ENCODE measurements at places on chromosomes 12 and 14. TPM values are rescaled to one million over a fixed set of nuclear protein-coding genes. Genes with fewer than 3 reads are reported as not detected.

Gene GDF3
- total RNA-seq, result not detected

Gene COCH
- total RNA-seq, result 0.30 TPM

Gene PLEKHD1
- total RNA-seq, result 0.24 TPM

Gene SLC17A8
- total RNA-seq, result 1.1 TPM

Gene SCN8A
- 6.7 TPM for total RNA-seq

Gene MYF5
- total RNA-seq, result not detected

Gene ANO2
- total RNA-seq, result 0.59 TPM

Gene PRH2
- not detected for total RNA-seq

Gene LRCOL1
- 1.5 TPM for total RNA-seq

Gene CFAP54
- total RNA-seq, result 5.2 TPM

Gene CEP170B
- 1.2 TPM for total RNA-seq

Gene TAS2R46
- not detected for total RNA-seq

Gene PTMS
- 159 TPM for total RNA-seq

Gene GNB3
- not detected for total RNA-seq

Gene KCNJ8
- total RNA-seq, result 6.1 TPM

Gene OR6C2
- not detected for total RNA-seq
